ENCODE measurements at places on chromosomes 7 and 10. TPM values are rescaled to one million over a fixed set of nuclear protein-coding genes. Genes with fewer than 3 reads are reported as not detected.

- H3K36me3 ChIP-seq = no peaks in the 10 kb centered on the region
- H3K4me1 ChIP-seq = no peaks in the 10 kb centered on the region
- H3K4me3 ChIP-seq = no peak overlapping the region
- no peak overlapping the region for H3K27ac ChIP-seq
Measured at GRCh38 chr10:116056445-116057293, 216.3 kb downstream of the GFRA1 start.

- no peak overlapping the region for H3K4me3 ChIP-seq
- no peak for DNase-seq
- no peaks in the 10 kb centered on the region for H3K4me1 ChIP-seq
- H3K27ac ChIP-seq = no peak overlapping the region
- H3K36me3 ChIP-seq = no peaks in the 10 kb centered on the region
- no peaks in the 10 kb centered on the region for H3K27me3 ChIP-seq
Measured at GRCh38 chr10:114565066-114565465, 93.0 kb downstream of the ABLIM1 start.

DNA sequence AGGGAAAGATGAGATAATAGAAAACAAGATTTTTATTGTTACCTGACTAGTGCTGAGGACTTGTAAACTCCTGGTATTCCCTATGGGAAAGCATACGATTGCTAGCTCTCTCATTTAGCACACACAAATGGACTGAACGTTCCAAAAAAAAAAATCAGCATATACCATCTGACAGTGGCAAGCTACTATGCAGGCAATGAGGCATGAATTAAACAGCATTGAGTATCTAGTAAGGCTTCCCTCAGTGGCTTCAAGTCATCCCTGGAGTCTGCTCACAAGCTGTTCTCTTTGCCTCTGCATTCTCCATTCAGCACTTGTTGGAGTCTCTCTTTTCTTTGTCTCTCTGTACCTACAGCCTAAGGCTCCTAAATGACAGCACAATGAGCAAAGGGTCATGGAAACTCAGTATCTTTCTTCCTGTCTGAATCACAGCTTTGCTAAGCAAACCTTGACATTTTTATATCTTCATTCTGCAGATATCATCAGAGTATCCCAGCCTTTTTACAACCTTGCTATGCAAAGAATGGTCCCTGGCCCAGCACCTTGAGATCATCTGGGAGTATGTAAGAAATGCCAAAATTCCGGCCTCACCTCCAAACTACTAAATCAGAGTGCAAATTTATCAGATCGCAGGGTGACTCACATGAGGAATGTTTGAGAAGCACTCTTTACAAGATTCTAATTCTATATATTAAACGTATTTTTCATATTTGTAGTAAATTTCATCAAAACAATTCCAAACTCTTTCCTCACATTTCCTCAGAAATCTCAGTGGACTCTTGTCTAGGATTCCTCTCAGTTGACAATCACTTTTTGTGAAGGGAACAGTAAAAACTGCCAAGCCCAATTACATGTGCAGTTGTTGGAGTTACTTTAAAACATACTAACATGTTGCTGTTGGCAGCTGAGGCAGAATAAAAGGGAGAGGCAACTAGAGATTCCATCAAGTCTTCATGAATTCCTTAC lies 10.8 kb upstream of the LIPA start:
- H3K36me3 ChIP-seq = no peaks in the 10 kb centered on the region
- DNase-seq = no peak

DNA sequence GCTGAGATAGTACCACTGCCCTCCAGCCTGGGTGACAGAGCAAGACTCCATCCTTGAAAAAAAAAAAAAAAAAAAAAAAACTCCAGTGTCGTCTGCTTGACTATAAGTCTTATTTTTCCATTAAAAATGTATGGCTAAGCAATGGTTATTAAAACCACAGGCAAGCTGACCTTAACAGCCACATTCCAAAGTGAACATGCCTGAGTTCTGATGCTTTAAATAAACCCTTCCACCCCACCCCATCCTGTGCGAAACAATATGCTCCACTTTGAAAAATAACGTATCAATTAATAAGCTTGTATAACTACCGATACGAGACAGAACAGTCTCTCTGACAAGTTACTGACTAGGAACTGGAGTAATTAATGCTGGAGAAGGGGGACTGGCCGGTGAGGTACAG lies 63.7 kb downstream of the LARP4B start:
- no peak for DNase-seq
- no peak overlapping the region for H3K4me3 ChIP-seq
- H3K4me1 ChIP-seq = peaks cover 19% of the 10 kb centered on the region
- H3K27ac ChIP-seq = no peak overlapping the region
- peaks cover 10% of the 10 kb centered on the region for H3K36me3 ChIP-seq
- no peaks in the 10 kb centered on the region for H3K27me3 ChIP-seq

- no peaks in the 10 kb centered on the region for H3K4me1 ChIP-seq
- H3K27me3 ChIP-seq = no peaks in the 10 kb centered on the region
- H3K4me3 ChIP-seq = no peak overlapping the region
- no peak overlapping the region for H3K27ac ChIP-seq
- DNase-seq = peak; percentile 65
- no peaks in the 10 kb centered on the region for H3K36me3 ChIP-seq
Measured at GRCh38 chr7:79820387-79820786, 314.2 kb upstream of the GNAI1 start.

The PLAU gene
- 13.3 TPM for total RNA-seq

All from thyroid gland (tissue), 4 donors.